ENCODE measurements at places on chromosomes 1 and 21.

GRCh38 chr1:20319456-20320220 is 29.0 kb downstream of the VWA5B1 start:
- DNase-seq = no peak

GRCh38 chr1:244049162-244050013 is 1.7 kb upstream of the ZBTB18 start:
- DNase-seq = no peak

DNA sequence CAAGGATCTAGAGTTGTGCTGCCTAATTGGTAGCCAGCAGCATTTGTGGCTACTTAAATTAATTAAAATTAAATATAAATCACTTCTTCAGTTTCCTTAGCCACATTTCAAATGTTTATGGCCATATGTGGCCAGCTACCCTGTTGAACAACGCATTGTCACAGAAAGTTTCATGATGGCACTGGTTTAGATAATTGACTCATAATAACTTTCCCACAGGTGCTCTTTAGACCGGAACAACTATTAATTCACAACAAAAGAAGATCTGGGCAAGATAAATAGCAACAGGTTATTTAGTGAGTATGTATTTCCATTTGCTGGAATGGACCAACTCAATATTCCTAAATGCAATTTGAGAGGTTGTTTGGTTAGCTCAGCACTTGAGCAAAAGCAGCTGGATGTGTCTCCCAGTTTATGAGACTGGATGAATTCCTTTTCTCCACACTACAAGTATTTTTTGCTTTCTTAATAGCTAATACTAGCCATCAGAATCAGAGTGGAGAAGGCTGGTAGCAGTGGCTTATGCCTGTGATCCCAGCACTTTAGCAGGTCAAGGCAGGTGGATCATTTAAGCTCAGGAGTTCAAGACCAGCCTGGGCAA is 3.7 kb upstream of the AMIGO1 start:
- no peak for DNase-seq

GRCh38 chr1:176177764-176178163 is 29.3 kb downstream of the COP1 start:
- no peak for DNase-seq

DNA sequence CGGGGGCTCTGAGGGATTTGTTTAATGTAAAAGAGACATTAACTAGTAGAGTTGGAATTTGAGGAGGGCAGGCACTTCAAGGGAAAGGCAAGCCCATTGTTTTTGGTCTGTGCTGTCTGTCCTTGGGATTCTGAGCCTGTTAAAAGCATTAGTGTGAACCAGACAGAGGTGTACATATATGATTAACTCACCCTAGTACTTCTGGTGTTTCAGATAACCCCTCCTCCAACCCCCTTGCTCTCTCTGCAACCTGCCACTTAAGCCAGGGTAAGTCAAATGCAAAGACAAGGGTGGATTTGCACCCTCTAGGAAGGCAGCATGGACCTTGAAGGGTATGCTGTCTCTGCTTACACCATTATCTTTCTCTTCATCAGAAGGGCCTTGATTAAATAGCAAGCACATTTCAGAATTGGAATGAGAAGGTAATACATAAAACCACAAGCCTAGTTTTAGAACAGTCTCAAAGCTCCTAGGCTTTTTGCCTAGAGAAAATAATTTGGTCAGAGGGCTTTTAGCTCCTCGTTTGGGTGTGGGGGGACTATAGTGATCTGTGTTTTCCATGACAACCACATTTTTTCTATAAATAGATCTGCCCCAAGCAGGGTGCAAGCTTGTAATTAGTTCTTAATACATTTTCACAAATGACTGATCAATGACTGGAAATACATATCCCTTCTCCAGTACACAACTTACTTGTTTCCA is 120.7 kb upstream of the SGIP1 start:
- DNase-seq = no peak

GRCh38 chr1:76374086-76374485 is 299.5 kb downstream of the ST6GALNAC3 start:
- no peak for DNase-seq

- no peak for DNase-seq
Observed at GRCh38 chr21:44331650-44332307, 7.4 kb downstream of the CFAP410 start.

Data from chondrocyte (in vitro differentiated cells).